ENCODE measurements at places on chromosomes 7 and 10. TPM values are rescaled to one million over a fixed set of nuclear protein-coding genes. Genes with fewer than 3 reads are reported as not detected.

- DNase-seq, result no peak
Measured at GRCh38 chr10:61837755-61838171, 63.7 kb upstream of the ARID5B start.

DNA sequence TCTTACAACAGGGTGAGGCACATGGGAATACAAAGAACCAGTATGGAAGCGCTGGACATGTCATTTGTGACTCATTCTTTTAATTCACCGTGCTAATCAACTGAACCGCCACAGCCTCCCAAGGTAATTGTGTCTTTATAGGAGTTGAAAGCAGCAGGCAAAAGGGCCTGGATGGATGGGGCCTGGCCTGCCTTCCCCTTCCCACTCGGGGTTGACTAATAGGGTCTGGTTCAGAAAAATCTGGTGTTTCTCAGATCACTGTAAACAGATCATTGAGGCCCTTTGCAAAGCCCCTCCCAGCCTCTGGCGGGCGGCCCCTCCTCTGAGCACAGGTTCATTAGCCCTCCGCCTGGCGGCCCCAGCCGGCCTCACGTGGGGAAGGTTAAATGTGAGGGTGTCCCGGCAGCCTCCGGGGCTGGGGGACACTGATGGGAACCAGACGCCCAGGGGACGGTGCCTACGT is 100.8 kb downstream of the EBF3 start:
- DNase-seq, result no peak

DNA sequence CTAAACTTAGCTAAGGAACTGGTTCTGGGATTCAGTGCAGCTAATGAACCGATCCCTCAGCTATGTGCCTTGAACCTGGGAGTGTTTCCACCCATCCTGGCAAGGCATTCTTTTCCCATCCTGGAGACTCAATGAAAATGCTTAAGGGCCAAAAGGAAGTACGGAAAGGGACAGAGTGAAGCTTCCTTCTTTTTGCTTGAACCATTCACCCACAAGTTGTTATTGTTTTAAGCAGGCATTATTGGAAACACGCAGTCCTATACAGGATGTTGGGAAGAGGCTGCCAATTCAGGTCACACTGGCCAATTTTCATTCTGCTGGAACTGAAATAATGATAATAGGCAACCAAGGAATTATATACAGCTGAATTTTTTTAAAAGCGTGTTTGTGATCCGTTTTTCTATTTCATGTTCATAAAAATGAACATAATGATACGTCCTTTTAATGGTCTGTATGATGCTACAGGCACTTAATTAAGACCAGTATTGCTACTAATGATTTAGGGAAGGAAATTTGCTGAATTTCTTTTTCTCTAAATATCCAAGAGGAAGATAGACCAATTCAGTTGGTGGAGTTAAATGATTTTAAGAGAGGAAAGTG is 57.8 kb upstream of the FZD1 start:
- no peak for DNase-seq

CLDN4 gene
- 1.3 TPM for total RNA-seq

DNA sequence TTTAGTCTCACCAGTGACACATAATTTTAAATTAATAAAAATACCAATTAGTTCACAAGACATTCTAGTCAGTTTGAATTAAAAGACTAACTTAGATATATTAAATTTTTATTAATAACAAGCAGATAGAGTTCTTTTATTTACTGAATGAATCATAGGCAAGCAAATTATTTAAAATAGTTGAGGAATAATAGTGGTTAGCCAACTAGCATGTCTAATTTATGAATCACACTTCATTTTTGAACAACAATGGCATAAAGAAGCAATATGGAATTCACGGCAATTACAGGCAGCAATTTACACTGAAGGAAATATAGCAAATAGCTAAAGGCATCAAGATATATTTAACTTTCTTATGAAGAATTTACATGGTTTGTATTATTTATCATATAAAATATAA is 187.0 kb upstream of the SLC26A5 start:
- no peak for DNase-seq

DNA sequence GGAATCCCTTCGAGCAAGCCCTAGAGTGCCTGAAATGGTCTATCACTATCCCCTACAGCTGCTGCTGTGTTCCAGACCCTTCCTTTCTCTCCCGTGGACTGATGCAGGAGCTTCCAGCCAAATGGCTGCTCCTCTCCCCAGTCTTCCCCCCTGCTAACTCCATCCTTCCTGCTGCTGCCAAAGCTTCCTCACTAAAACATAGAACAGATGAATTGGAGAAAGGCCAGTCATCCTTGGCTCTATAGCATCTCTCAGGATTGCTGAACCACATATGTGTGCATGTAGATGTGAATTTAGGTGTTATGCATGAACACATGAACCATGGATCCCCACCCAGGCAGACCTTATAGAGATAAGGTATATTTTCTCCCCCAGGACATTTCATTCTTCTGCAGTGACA is 60.7 kb downstream of the GPR26 start:
- no peak for DNase-seq

RPEL1 gene
- total RNA-seq, result not detected

DNA sequence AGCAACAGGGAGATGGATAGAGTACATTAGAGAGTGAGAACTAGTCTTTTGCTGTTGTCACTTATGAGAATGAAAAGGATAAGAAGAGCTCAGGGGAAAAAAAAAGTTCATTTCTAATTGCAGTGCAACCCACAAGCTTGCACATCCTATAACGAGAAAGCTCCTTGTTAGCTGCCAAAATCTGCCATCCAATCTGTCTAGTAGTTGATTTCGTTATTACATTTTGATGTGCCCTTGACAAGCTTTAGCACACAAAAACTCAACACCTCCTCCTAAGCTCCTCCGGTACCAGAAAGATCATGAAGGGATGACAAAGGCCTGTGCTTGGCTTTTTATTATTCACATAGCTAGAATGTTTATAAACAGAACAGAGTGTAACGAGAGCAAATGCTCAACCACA is 519.4 kb downstream of the SUGCT start:
- DNase-seq, result no peak

- no peak for DNase-seq
Measured at GRCh38 chr10:71596759-71597158, 122.8 kb downstream of the C10orf105 start.

GRCh38 chr10:36177071-36177470 is 535.0 kb upstream of the FZD8 start:
- DNase-seq, result no peak

- DNase-seq, result no peak
Measured at GRCh38 chr10:44372181-44372580, 12.7 kb downstream of the CXCL12 start.

CYP3A4 gene
- total RNA-seq, result 0.53 TPM

DNA sequence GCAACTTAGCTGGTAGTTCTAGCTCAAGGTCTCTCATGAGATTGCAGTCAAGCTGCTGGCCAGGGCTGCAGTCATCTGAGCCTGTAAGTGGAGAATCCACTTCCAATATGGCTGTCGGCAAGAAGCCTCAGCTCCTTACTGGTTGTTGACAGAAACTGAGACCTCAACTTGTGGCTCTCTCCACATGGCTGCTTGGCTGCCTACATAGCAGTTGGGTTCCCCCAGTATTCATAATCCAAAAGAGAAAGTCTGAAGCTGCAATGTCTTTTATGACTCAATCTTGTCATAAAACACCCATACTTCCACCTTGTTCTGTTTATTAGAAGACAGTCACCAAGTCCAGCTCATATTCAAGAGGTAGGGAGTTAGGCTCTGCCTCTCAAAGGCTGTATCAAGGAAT is 334.9 kb upstream of the KMT2E start:
- no peak for DNase-seq

GRCh38 chr7:100465702-100466311 is 1.7 kb upstream of the SPACDR start:
- DNase-seq, result no peak

GIMAP6 gene
- total RNA-seq, result 63.9 TPM

DNA sequence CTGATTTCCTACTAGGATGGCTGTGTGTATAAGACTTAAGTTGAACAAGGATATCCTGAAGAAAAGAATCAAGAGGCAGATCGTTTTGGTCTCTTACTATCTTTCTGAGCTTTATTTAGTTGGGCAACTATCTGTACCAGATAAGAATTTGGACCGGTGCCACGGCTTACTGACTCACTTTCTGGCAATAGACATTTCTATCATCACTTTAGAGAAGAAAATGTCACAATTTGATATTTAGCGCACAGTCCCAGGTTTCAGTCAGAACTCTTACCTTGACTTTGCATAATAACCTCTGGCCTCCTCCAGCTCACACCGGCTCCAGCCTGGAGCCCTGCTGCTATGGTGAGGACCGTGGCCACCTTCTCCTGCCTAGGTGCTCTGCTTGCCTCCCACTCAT is 218.2 kb upstream of the MDFIC start:
- DNase-seq, result no peak

GRCh38 chr10:97180363-97180755 is 5.4 kb downstream of the SLIT1 start:
- no peak for DNase-seq

GRCh38 chr7:24343614-24344013 is 59.6 kb downstream of the NPY start:
- no peak for DNase-seq

HHEX gene
- 5.8 TPM for total RNA-seq

GPR37 gene
- total RNA-seq, result not detected

LRRC18 gene
- not detected for total RNA-seq

FFAR4 gene
- not detected for total RNA-seq

DNA sequence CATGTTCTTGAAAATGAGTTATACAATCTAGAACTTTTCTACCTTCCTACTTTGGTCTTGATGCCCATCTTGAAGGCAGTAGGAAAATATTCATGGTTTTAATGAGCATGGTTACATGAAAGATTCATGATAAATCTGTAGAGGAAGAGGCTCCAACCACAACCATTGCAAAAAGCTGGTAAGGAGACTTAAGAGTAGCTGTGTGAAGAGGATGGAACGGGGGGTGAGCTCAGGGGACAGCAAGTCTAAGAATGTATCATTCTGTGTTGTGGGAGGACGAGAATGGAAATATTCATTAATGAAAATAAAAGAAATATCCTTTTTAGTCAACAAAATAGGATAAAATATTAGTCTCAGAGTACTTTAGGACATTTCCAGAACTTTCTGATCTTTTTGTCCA is 81.1 kb downstream of the BMPER start:
- DNase-seq, result no peak

MRPS16 gene
- 56.0 TPM for total RNA-seq

C10orf105 gene
- total RNA-seq, result 0.30 TPM

DNA sequence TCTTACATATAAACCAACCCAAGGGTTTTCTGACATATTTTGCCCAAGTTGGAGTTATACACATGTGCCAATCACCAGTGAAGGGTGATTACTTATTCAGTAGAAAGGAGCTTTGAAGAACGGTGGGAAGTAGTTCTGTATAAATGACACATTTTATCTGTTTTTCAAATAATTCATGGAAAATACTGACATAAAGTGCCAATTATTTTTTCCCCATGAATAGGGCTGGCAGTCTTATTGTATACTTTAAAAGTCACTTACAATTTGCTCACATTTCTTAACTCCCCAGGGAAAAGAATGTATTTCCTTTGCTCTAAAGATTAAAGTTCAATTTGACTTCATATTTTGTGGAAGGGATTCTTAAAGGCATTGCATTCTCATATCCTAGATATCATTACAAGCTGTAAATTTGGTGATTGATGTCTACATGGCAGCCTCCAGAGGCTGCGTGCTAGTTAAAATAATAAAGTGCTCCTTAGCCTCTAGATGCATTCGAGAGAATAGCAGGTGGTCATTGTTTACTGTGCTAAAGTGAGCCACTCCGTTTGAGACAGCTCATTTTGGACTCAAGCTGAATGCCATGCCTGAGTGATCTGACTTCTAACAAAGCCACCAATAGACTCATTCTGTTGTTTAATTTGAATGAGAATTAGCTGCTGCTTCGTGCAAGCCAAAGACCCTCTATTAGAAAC is 148.8 kb upstream of the NRP1 start:
- no peak for DNase-seq

DNA sequence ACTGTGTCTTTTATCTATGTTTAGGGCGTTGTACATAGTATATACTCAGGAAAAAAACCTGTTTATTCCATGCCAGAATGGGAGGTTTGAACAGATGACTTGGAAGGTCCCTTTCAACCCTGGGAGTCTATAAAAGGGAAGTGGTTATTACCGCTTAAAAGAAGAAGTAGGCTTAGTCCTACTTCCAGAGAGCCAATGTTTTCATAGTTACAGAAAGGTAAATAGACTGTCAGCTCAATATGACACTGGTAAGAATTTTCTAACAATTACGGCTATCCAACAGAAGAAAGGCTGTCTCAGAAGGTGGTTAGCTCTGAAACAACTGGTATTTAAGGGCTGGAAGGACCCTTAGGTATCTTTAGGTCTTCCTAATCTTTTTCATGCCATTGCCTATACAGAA is 1.1 kb upstream of the TFAM start:
- peak; percentile 5 for DNase-seq

HOXA10 gene
- 0.75 TPM for total RNA-seq

- DNase-seq, result no peak
Measured at GRCh38 chr10:86652361-86653202, 1.8 kb upstream of the OPN4 start.

ARHGEF35 gene
- total RNA-seq, result 2.3 TPM

- no peak for DNase-seq
Measured at GRCh38 chr10:15083674-15084501, 4.7 kb downstream of the ACBD7 start.

- DNase-seq, result no peak
Measured at GRCh38 chr7:127194571-127194970, 58.2 kb downstream of the GRM8 start.

DNA sequence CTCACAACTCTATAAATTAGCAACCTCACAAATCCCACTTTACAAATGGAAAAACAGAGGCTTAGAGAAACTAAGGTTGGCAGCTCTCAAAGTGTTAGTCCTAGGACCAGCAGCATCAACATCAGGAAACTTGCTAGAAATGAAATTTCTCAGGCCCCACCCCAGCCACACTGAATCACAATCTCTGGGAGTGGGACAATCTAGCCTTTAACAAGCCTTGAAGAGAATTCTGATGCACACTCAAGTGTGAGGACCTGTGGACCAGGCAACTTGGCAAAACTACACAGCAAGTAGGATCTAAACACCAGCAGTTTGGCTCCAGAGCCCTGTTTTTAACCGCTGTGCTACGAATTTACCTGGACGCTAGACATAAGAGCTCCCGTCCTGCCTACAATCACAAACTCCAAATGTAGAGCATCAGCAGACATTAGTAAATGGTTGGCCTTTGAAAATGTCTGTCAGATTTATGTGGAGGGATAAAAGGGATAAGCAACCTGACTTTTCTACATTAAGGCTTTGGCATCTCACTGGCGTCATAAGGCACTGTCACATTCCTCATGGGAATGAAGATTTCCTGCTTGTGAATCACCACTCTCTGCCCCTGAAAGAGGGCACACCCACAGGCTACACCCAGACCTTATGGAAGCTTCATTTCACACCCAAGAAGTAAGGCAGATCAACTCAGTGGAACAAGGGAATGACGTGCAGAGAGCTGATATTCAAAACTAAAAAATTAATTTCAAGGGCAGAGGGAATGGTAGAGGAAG is 34.5 kb downstream of the PPP1R3C start:
- DNase-seq, result no peak

GTPBP4 gene
- 55.3 TPM for total RNA-seq
